ENCODE measurements at places on chromosomes 11 and 22.

GRCh38 chr22:36644333-36644757, 59.2 kb downstream of the CACNG2 start:
- no peak for DNase-seq

DNA sequence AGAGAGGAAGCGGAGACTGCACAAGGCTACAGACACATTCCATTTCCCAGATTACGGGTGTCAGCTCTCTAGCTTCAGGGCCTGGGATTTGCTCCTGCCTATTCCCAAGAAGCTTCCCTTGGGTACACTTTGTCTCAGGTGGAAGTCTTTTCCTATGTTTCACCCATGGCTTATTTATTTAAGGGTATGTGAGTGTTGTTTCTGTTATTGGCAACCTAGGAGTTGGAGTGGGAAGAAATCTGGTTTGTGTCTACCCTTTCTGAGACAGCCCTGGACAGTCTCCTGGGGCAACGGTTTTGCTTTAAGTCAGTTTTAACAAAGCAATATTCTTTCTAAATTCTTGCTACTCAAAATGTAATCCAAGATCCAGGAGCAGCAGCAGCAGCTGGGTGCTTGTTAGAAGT, 127.0 kb downstream of the MICAL2 start:
- no peak for DNase-seq

DNA sequence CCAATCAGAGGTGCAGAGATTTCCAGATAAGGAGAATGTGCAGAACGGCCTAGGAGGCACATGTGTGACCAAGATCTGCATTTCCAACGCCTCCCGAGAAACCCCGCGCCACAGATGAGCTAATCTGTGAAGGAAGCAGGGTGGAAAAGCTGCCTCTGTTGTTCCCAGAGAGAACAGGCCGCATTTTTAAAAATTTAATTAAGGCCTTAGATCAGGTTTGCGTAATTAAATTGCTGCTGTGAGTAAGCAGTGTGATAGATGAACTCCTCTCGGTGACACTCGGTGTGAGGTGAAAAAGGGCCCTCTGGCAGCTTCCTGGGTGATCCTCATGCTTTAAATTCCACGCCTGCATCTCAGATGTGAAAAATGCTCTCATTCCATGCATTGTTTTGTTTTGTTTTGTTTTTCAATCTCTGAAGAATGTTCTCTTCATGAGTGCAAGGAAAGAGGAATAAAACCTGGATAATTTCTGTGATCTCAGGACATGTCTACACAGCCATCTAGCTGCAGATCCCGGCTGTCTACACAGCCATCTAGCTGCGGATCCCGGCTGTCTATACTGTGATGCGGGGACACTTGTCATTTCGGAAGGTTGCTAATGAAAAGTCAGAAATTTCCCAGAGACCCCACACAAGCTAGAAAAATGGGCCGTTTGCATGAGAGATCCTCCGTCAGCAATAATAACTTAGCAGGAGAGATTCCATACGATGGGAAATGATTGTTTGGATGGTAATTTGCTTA, 1398.9 kb downstream of the BRD1 start:
- DNase-seq: no peak

DNA sequence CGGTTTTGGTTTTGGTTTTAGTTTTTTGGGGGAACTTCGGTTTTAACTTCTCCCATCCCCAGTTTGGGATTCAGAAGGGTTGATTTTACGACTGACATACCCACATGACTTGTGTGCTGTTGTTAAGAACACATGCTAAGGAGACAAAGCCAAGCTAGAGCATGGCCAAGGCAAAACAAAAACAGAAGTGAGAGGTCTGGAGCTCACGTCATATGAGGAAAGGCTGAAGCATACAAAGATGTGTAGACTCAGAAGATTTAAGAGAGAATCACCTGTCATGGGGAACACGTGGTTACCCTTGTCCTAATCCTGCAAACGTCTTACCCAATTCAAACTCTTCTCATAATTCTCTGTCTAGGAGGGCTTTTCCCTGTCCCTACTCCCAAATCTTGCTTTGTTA, 465.0 kb downstream of the FAM181B start:
- DNase-seq: no peak

DNA sequence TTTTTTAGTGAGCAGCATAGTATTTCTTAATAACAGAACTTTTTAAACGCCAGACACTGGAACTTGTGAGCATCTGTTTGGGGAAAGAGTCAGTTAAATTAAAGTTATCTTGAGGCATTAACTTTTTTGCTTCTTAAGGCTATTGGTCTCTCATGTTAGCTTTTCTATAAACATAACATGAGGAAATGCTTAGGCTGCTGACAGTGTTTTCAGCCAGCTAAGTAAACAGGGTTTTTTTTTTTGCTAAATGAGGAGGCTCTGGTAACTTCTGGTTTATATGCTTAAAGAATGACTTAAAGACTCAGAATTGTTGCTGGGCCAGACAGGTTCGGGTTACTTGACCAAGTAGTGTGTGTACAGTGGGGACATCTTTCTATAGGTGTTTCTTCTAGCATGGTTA, 95.8 kb upstream of the ALKBH3 start:
- DNase-seq: no peak

- DNase-seq: no peak
These were observed 94.9 kb downstream of the SCN3B start for GRCh38 chr11:123559523-123559955.

DNA sequence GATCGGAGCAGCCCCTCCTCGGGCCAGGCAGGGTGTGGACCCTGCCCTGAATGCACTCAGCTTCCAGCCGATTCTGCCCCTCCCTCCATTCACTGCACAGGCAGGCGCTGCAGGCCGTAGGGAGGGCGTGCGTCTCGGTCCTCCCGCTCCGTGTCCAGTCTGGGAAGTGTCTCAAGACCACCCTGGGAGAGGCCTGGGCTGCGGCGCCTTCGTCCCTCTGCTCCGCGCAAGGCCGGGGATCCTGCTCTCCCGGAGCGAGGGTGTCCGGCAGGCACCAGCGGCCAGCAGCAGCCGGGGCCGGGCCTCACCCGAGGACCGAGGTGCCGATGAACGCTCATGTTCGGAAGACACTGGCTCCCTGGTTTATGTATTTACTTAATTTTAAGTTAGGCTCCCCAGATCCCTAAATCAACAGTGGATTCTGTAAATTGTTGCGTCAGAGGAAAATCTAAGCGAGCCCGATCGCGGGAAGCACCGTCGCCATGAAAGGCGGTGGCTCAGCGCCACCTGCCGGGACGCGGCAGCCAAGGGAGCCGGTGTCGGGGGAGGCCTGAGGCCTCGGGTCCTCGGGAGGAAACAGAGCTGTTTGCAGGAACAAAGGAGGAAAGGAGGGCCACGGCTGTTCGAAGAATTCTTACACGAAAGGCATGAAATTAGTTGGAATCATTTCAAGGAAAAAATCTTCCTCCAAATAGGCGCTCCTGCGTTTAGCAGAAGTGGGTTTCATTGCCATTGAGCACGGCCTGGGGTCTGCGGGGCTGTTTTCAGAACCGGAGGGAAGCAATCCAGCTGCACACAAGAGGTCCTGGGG, 195.3 kb downstream of the BRD1 start:
- no peak for DNase-seq

DNA sequence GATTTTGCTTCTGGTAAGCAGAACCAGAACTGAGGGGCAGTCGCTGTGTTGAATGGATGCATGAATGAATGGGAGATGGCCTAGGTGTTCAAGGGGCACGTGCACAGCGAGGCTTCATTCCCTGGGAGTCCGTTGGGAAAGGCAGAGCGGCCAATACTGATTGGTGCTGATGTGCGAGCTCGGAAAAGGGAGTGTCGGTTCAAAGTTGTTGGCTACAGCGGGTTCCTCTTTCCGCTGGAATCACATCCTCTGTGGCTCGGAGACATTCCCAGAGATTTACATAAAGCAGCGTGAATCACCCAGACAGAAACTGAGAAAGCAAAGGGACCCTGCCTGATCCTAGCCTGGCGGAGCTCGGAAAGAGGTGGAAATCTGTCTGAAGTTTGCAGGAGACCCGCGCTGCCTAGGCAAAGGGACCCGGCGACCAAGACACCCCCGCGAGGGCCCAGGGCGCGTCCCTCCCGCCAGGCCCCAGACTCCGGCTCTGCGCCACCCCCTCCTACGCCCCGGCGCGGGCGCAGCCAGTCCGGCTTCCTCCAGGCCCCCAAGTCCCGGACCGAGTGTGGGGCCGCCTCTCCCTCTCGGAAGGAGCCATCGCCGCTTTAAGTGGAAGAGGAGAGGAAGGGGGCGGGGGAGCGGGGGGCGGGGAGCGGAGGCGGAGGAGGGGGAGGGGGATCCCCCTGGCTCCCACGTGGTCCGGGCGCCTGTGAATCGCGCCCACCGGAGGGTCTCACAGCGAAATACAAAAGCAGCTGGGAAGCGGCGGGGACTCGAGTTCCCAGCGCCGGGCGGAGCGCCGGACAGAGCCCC, at the start of gene FJX1:
Gene FJX1 (plus strand): TSS at position 774 of the 810 bp plus-strand sequence. CDS start 177 bp downstream, outside the sequence.
- DNase-seq: no peak

DNA sequence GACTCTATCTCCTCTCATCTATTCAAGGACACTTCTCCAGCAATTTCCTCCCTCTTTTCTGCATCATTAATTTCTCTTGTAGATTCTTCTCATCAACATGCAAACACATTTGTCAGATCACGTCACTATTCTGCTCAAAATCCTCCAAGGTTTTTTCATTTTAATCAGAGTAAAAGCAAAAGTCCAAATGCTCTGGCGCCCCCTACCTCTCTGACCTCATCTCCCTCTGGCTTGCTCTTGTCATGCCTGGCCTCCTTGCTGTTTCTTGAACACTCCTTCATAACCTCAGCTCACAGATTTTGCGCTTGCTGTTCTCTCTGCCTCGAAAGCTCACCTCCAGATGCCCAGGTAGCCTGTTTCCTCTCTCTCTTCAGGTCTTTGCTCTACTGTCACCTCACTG, 22.4 kb downstream of the RTCB start:
- DNase-seq: no peak

DNA sequence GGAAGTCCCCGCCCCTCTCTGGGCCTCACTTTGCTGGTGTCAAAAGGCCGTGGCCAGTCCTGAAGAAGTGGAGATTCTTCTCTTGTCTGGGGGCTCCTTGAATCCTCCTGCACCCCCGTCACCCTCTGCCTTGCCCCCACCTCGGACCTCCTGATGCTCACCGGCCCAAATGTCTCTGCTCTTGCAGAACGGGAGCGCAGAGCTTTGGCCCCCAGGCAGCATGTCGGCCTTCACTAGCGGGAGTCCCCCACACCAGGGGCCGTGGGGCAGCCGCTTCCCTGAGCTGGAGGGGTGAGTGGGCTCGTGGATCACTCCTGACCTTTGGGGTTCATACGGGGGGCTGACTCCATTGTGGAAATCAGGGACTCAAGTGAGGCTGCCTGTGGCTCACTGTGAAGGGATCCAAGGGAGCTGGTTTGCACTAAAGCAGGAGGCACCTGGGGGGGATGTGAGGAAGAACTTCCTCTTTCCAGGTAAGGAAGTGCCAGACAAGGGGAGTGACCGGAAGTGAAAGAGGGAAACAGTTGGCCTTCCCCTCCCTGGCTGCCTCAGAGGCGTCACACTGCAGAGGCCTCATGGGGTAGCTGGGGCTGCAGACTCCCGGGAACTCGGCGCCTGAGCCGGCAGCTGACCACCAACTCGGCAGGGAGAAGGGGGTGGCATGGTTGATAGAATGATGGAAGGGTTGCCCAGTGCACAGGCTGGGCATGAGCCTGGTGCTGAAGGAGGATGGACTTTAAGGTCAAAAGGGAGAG, 23.1 kb downstream of the CSF2RB start:
- DNase-seq: no peak

DNA sequence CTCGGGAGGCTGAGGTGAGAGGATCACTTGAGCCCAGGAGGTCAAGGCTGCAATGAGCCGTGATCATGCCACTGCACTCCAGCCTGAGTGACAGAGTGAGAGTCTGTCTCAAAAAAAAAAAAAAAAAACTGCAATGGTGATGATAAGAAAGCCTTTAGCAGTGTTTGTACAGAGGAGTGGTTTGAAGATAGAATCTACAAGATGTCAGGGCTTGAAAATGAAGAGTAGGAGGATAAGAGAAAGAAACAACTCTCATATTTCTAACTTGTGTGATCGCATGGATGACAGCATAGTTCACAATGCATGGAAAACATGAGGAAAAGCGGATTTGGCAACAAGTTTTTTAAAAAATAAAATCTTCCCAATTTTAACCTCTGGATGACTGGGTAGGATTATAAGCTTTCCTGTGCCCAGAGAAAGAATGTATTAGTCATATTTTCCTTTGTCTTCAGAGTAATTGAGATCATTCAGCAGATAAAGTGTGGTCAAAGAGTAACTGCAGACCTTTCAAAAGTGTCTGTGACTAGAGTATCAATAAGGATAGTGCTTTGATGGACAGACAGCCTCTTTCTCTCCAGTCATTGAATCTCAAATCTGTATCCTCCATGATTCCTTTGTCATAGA, 328.1 kb downstream of the CASP12 start:
- DNase-seq: no peak

GRCh38 chr11:115886422-115886733, 382.2 kb upstream of the CADM1 start:
- no peak for DNase-seq

DNA sequence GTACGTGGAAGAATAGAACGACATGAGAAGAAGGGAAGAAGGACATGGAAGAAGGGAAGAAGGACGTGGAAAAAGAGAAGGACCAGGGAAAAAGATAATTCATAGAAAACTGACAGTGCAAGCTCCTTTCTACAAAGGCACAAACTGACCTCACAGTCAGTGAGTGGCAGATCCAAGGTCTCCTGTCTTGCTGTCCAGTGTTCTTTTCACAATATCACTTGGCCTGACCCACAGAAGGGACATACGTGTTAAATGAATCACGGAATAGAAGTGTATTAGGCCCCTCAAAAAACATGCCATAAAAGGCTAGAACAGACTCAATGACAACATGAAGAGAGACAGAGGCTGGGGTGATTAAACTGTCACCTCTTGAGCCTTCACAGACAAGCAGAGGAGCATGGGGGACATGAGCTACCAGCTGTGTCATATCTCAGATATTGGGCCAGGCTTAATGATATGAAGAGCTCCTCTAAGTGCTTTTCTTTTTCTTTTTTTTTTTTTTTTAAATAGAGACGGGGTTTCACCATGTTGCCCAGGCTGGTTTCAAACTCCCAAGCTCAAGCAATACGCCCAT, 4.6 kb downstream of the ASCC2 start:
- DNase-seq: no peak

DNA sequence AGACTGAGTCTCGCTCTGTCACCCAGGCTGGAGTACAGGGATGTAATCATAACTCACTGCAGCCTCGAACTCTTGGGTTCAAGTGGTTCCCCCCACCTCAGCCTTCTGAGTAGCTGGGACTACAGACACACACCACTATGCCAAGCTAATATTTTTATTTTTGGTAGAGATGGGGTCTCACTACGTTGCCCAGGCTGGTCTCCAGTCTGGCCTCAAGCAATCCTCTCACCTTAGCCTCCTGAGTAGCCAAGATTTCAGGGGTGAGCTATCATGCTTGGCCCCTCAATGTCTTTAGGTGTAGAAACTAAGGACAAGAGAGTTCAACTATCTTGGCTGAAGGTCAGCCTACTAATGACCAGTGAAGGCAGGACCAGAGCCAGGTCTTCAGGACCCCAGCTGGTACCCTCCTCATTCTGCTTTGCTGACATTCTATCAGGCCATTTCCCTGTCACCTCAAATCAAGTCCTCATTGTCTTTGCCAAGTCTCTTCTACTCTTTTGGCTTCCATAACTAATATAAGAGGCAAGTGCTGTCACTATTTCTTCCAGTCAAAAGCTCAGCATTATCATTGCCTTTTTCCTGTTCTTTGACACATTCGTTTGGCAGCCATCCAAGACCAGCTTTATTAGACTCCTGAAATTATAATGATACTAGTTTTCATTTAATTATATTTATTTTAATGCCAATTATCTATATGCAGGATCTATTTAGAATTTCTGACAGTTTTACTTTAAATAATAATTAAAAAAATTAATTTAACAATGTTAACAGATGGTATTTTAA, 264.2 kb upstream of the PITPNB start:
- no peak for DNase-seq

GRCh38 chr11:62536301-62536957, 10.2 kb downstream of the AHNAK start:
- no peak for DNase-seq
